ENCODE measurements at places on chromosomes 3 and 15. TPM values are rescaled to one million over a fixed set of nuclear protein-coding genes. Genes with fewer than 3 reads are reported as not detected.

DNA sequence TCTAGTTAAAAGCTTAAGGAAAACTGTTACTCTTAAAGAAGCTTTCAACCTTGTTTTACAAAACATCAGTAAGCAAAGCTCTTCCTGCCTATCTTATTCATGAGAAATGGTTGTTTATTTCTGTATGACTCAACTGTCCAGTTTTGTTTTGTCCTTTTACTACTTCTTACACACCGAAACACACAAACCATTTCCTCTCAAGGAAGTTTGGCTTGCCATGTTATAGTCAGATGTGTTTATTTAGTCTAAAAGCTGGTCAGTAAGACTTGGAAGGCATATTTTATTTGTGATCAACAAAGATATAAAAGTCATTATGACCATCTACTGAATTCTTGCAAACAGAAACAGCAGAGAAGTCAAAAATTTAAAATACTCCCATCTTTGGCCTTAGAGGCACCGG is 53.2 kb upstream of the RBSN start:
- no peak for DNase-seq

GRCh38 chr3:127889976-127890650 is 24.9 kb upstream of the KBTBD12 start:
- no peak for DNase-seq

- no peak for DNase-seq
These were observed 236.9 kb upstream of the KBTBD8 start for GRCh38 chr3:66761093-66761780.

- DNase-seq, result no peak
These were observed 51.5 kb downstream of the TGFBR2 start for GRCh38 chr3:30657914-30658313.

GRCh38 chr15:68578175-68578979 is 416 bp upstream of the CORO2B start:
- DNase-seq, result no peak

GRCh38 chr3:109382588-109382987 is 45.2 kb upstream of the DPPA4 start:
- DNase-seq, result no peak

- DNase-seq, result no peak
These were observed 415.7 kb upstream of the THBS1 start for GRCh38 chr15:39165020-39165706.

- DNase-seq, result no peak
These were observed 10.5 kb downstream of the PTH1R start for GRCh38 chr3:46887980-46888494.

- no peak for DNase-seq
These were observed 580.2 kb downstream of the NLGN1 start for GRCh38 chr3:173977747-173978146.

DNA sequence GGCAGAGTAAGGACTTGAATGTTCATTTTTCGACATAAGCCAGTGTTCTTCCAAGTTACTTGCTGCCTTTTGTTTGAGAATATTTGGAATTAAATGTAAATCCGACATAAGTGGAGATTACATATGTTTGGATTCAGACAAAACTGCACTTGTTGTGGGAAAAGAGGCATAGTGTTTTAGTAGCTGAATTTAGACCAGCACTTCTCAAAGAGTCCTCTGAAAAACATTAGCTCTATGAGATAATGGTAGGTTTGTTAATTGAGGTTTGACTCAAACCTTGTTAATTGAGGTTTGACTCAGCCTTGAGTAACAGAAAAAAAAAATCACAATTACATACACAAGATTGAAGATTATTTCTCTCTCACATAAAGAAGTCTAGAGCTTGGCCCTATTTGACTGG is 132.5 kb downstream of the NSUN3 start:
- DNase-seq, result no peak

DNA sequence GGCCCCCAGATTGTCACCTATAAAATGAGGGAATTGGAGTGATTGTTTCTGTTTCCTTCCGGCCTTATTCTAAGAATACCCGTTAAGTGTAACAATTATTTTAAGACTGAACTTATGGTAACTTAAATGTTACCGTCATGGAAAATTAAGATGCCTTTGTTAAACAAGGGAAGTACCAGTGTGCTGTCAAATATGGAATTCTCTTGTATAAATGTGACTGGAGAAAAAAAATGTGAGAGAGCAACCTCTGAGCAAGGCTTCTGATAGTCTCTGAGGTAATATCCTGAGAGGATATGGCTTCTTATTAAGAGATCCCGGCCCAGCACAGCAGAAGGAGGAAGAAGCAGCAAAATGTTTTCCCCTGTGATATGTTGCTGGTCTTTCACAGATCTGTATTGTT is 480.7 kb upstream of the ADAMTS9 start:
- no peak for DNase-seq

GRCh38 chr15:65362491-65362890 is 15.3 kb downstream of the IGDCC3 start:
- DNase-seq, result no peak

DNA sequence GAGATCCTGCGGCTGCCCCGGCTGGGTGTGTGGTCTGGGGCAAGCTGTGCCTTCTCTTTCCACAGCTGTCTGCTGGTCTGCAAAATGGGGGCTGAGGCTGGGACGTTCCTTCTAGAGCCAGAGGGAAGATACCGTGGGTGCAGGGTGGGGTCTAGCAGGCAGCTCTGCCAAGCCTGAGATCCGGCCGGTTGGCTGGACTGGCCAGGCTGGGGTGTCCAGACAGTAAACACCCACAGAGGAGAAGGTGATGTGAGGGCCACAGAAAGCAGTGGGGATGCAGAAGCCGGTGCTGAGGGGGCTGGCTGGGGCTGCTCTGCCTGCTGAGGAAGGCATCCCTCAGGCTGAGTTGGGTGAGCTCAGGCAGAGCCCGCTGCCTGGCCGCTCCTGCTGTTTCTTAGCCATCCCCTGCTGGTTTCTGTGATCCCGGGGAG is 46.1 kb downstream of the FBLN2 start:
- DNase-seq, result no peak

DNA sequence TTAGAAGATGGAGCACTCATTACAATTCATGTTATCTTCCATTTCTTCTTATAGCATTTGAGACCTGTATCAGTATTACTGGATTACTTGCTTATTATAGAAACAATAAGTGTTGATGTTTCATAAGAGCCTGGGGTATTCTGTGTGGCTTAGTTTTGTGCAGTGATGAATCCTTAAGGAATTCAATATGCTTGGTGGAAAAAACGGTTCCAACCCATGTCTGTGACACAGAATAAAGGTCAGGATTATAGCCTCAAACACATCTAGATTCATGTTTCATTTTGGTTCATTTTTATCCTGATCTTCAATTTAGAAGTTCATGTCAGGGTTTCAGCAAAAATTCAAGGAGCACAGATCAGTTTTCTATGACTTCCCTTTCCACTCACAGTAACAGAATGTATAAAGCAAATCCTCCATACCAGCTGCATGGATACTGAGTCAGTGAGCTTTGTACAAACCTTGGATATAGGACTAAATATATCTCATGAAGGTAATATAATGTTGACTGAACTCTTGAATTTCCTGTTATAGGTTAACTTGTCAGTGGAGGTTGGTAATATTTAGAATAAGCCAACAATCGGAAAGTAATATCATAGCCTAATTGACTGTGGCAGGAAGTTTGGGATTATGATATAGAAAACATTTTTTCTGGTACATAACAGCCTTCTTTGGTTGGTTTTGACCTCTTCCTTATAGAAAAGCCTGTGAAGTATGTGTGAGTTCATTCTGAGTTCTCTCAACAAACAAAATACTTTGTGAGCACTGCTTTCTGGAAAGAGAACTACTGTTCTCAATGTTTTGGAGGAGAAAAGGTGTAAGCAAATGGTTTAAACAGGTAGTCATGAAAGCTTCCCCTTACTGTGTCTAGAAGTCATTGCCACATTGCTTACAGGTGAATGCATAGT is 218.2 kb upstream of the TPM1 start:
- no peak for DNase-seq

DNA sequence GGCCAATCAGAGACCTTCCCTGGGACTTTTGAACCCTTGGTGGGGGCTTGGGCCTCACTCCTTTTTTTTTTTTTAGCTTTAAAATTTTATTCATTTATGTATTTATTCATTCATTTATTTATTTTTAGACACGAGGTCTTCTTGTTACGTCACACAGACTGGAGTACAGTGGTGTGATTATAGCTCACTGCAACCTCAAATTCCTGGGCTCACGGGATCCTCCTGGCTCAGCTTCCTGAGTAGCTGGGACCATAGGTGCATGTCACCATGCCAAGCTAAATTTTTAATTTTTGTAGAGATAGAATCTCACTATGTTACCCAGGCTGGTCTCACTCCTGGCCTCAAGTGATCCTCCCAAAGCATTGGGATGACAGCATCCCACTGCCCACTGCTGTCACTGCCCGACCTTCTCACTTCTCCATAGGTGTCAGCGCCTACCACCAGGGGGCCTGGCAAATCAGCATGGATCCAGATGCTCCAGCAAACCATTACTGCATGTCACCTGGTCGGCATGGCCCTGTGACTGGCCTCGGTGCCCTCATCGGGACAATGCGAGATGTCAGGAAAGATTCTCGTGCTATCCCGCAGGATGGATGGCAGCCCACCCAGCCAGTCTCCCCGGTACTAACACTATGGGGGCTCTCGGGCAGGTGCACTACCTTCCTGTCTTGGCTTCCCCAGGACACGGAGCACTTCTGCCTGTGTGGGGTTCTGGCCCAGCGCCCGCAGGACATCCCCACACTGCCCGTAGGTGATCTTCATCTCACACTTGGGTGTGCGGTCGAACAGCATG is 3.0 kb downstream of the MYL3 start:
- no peak for DNase-seq

GRCh38 chr3:72004749-72005292 is 219.9 kb upstream of the PROK2 start:
- DNase-seq, result no peak

DNA sequence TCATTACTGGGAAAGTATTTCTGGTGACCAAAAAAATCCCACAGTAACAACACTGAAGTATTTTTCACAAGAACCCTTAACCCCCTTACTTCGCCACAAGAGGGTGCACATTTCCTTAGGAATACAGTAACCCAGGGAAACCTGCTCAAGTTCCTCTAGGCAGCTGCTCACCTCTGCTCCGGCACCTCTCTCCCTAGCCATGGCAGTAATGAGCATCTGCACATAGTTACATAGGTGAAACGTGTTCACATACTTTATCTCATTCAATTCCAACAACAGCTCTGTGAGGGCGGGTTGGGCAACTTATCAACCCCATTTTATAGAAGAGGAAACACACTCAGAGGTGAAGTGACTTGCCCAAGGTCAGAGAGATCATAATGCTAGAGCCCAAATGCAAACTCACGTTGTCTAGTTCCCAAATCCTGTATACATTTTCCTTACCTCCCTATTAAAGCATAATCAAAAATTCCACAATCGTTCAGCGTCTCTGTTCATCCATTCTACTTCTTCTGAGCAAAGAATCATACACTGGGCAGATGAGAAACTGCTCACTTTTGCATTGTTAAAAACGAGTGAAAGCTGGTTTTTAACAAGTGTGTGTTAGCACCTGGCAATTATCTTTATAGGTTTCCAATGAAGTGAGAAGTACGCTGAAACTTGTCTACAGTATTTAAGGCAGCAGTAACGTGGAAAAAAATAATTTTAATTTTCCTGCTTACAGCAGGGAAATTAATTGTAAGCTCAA is 90.7 kb downstream of the IGF2BP2 start:
- no peak for DNase-seq

- DNase-seq, result no peak
These were observed 623.5 kb upstream of the TBL1XR1 start for GRCh38 chr3:177820683-177821316.

DNA sequence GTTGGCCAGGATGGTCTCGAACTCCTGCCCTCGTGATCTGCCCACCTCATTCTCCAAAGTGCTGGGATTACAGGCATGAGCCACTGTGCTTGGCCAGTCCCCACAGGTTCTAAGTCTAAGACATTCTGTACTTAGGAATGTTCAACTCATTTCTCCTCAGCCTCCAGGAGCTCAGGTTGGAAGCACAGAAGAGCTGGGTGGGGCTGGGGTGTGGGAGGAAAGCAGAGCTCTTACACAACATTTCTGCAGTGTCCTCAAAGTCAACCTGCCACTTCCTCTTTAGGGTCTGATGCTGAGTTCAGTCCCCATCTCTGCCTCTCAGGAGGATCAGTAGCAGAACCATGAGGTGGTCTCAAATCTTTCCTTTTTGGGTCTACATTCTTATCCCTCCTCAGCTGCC is 75.5 kb downstream of the MRPL46 start:
- no peak for DNase-seq

GRCh38 chr3:122415104-122415744 is 638 bp downstream of the WDR5B start:
- DNase-seq, result no peak

GRCh38 chr15:50057905-50058639 is 61.0 kb downstream of the ATP8B4 start:
- DNase-seq, result no peak

DNA sequence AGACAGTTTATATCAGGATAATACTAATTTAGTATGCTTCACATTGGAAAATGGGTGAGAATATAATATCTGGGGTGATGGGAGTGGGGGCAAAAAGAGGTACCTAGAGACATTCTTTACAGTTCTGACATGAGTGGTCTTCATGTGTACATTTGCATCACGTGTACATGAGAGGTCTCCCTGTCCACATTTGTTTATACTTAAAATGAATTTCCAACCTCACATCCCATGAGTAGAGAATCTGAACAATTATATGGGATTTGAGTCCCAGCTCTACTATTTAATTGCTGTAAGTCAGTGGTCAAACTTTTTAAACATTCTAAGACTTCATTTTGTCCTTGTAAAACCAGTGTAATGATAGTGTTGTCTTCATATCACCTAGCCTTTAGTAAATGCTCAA is 408.4 kb downstream of the NAALADL2 start:
- DNase-seq, result no peak

- no peak for DNase-seq
These were observed 20.6 kb downstream of the FAN1 start for GRCh38 chr15:30924353-30924752.

DNA sequence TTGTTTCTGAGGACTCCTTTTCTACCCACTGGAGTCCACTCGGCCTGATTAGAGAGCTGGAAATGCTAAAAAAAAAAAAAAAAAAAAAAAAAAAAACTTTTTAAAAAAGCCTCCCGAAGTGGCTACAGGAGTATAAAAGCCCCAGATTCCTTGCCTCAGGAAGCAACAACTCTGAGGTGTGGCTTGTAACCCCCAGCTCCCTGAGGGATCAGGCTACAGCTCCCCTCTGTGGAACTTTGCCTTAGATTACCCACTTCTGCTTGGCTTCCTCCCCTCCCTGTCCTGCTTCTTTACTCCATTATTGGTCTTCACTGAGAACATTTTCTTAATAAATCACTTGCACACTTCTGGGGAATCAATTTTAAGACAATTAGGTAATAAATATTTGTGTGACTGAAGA is 49.7 kb upstream of the GADL1 start:
- DNase-seq, result no peak

GRCh38 chr3:22835041-22835440 is 368.1 kb upstream of the UBE2E2 start:
- DNase-seq, result no peak

- DNase-seq, result no peak
These were observed 18.0 kb downstream of the NCEH1 start for GRCh38 chr3:172692751-172693338.

Gene LCTL
- 0.31 TPM for polyA plus RNA-seq

Gene GOLGA6B
- 0.60 TPM for polyA plus RNA-seq

Gene LRRK1
- 1.7 TPM for polyA plus RNA-seq

Gene CTXN2
- polyA plus RNA-seq, result not detected

Gene AADACL2
- not detected for polyA plus RNA-seq

Gene P2RY12
- polyA plus RNA-seq, result 1.5 TPM

Gene EPM2AIP1
- polyA plus RNA-seq, result 43.5 TPM

Gene GRK7
- polyA plus RNA-seq, result 0.07 TPM

Gene TTC21A
- polyA plus RNA-seq, result 7.3 TPM

Gene CD276
- polyA plus RNA-seq, result 157 TPM

Gene PLAAT1
- polyA plus RNA-seq, result 4.2 TPM
